ENCODE measurements at places on chromosomes 5 and 9.

DNA sequence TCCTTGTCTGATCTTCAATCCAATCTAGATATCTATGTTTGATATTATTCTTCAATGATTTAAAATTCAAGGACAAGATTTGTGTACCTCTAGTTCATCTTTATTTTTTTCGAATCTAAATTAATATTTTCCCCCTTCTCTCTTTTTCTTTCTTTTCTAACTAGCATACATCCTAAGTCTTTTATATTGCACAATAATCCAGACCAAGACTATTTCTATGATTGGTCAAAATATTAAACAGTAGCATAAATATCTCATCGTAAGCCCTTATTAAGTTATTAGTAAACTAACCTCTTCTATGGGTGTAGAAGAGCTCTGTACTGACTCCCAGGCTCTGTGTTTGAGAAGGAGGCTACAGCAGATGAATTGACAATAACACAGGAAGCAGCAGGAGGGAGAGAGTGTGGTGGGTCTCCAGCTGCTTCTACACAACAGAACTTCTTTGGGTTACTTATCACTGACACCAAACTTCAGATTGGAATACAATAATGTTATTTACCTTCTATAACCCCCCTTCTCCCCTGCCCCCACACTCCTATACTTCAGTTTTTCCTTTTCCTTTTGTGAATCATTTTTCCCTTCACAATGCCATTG is 11.9 kb upstream of the PLCXD3 start:
- DNase-seq: no peak

GRCh38 chr5:111225926-111226325 is 1.7 kb downstream of the CAMK4 start:
- DNase-seq: no peak

GRCh38 chr5:90911169-90911568 is 352.6 kb downstream of the ADGRV1 start:
- no peak for DNase-seq

GRCh38 chr5:5025774-5026408 is 114.2 kb upstream of the ADAMTS16 start:
- DNase-seq: no peak

GRCh38 chr9:91255327-91255726 is 106.4 kb downstream of the AUH start:
- peak; percentile 11 for DNase-seq

DNA sequence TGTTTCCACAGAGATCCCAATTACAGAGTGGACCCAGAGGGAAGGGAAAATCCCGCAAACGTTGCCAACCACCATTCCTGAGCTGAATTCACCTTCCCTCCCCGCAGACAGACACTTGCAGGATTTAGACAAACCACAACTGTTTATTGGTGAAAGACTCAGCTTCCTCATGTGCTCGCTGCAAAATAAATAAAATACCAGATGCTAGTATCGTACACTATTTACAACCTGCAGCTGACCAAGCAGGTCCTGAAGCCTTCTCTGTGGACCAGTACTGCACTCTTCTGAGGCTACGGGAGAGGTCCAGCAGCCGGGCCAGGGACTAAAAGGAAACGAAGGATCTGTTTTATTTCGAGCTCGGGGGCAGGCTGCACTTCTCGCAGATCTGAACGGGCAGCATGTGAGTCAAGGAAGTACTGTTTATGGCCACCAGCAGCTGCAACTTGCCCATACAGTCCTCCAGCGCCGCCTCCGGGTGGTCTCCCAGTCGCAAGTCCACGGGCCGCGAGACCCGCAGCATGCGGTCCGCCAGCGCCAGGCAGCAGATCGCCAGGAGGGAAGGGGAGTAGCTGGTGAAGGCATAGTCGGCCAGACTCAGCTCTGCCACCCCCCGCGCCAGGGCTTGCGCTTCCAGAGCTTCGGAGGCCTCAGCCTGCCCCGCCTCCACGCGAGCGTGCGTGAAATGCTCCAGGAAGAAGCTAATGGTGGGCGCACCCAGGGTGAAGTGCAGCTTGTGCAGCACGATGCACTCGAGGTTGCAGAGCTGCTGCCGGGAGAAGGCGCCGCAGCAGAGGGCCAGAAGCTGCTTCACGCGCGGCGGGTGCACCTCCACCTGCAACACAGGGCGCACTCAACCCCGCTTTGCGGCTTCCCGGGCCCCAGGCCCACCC is 2.1 kb downstream of the CCNO start:
- no peak for DNase-seq

- DNase-seq: no peak
These were observed 376.8 kb downstream of the EBF1 start for GRCh38 chr5:158722940-158723339.

GRCh38 chr5:115180165-115180709 is 10.5 kb upstream of the TRIM36 start:
- DNase-seq: peak; percentile 10

- DNase-seq: no peak
These were observed 121.5 kb downstream of the CAMK4 start for GRCh38 chr5:111345731-111346130.

GRCh38 chr9:89465726-89466308 is 32.1 kb downstream of the SEMA4D start:
- DNase-seq: no peak

- DNase-seq: no peak
These were observed 79.2 kb downstream of the PLK2 start for GRCh38 chr5:58380655-58381054.
